ENCODE measurements at places on chromosomes 2 and 18.

DNA sequence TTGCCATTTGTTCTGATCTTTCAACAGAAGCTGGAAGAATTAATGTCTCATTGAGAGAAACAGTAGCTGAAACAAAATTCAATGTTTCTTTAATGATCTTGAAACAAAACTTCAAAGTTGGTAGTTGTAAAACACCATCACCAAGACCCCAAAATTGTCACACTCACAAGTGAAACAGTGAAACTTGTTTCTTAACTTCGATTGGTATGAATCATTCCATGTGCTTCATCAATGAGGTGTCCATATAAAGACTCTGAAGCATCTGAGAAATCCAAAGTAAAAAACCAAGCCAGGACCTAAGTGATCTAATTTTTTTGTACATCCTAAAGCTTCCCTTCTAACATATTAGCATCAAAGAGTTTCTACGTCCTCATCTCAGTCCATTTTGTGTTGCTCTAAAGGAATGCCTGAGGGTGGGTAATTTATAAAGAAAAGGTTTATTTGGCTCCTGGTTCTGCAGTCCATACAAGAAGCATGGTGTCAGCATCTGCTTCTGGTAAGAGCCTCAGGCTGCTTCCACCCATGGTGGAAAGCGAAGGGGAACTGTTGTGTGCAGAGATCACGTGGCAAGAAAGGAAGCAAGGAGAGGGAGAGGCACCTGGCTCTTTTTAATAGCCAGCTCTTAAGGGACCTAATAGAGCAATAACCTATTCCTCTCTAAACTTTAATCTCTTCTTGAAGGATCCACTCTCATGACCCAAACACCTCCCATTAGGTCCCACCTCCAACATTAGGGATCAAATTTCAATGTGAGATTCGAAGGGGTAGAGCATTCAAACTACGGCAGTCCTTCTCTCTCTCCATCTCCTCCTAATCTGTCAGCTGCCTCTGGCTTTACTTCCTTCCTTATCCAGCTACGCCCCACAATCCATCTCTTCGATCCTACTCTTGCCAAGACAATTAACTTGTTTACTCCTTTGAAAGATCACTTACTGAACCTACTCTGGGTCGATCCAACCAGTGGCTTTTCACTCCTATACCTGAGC lies 20.7 kb upstream of the TLK1 start:
- DNase-seq: no peak

DNA sequence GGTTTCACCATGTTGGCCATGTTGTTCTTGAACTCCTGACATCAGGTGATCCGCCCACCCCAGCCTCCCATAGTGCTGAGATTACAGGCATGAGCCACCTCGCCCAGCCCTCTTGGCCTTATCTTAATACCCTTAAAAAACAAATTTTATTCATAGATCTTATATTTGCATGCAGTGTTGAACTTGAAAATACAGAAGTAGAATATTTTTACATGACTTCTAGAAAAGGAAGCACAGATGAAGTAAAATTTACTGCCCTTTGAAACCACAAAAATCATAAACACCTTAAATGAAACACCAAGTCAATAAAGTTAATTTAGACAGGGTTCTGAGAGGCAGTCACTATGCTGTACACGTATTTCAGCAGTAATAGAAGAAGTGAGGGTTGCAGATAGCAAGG lies 145.7 kb downstream of the CERS6 start:
- no peak for DNase-seq

DNA sequence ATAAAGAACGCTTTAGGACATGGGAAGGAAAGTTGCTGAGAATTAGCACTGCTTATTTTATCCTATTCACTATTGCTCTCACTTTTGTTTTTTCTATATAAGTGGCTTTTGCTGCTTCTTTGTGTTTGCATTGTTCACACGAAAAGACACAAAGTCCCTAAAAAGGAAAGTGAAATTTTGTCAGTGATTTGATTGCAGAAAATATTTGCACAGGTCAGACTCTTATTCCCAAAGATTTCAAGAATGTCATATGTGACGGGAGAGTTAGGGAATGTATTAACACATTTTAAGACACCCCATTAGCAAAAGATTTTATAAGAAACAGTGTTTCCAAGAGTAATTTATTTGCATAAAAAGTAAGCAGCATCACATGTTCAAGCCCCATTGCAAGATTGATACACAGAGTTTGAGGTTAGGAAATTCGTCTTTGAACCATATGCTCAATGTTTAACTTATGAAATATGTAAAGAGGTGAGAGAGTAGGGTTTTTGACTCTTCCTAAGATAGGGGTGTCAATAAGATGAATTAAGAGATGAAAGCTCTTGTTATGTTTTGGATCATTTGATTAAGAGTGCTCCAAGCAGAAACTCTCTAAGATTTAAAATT lies 57.0 kb downstream of the CCDC102B start:
- DNase-seq: no peak

DNA sequence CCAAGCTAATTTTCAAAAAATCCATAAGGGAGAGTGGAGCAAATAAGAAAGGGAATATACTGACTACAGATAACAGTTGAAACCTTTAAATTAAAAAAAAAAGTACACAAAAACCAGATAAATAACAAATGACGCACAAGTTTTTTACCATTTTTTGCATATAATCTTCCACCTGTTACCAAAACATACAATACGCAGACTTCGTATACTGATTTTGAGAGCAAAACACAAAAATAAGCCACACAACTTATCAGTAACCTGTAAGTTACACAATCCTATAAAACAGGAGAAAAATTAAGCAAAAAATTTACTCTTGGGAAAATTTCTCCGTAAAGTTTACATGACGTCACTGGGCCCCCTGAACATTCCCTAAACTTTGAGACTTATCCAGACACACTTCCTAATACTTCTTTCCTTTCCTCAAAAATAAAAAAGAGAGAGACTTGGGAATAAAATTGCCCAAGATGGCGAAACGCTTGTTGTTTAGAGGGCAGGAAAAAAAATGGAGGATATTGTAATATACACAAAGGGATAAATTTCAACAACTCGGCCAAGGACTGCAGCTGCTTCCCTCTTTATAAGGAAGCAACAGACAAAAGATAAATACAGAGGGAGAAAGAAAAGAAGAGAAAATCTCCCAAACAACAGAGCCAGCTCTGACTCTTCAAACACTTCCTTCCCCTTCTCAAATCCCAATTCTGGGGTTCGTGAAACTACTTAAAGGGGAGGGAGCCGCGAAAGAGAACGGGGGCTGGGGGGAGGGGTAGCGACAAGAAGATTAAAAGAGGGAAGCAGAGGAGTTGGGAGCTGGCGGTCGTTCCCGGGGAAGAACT lies 1.6 kb downstream of the BAZ2B start:
- DNase-seq: no peak

- DNase-seq: peak; percentile 36
Observed at GRCh38 chr18:11246495-11247300, 97.3 kb upstream of the PIEZO2 start.

GRCh38 chr2:149972066-149972465 lies 384.5 kb upstream of the MMADHC start:
- DNase-seq: no peak

GRCh38 chr2:227228061-227228667 lies 63.7 kb downstream of the COL4A3 start:
- DNase-seq: no peak

- no peak for DNase-seq
Observed at GRCh38 chr2:120279708-120280107, 27.1 kb downstream of the RALB start.

DNA sequence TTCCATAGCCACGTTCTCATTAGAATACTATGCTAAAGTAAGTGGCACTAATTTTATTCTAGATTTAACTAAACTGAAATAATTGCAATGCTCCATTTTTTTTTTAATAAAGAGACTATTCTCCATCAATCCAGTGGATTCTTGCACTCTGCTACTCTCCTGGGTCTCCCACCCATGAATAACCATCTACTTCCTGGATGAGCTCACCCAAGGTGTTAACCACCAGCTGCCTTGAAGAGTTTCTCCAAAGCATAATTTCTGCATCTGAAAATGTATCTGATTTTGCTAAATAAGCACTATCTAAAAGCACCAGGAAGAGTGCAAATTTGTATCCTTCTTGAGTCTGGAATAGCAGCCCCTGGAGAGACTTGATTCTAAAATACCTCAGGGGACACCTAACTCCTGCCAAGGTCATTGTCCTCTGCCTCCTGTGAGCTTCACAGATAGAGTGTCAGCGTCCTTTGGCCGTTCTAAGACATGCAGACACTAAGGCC lies 41.6 kb upstream of the SH3BP4 start:
- no peak for DNase-seq

- DNase-seq: no peak
Observed at GRCh38 chr2:144372410-144373080, 147.4 kb downstream of the ZEB2 start.

- no peak for DNase-seq
Observed at GRCh38 chr2:70603066-70603465, 49.4 kb upstream of the TGFA start.

DNA sequence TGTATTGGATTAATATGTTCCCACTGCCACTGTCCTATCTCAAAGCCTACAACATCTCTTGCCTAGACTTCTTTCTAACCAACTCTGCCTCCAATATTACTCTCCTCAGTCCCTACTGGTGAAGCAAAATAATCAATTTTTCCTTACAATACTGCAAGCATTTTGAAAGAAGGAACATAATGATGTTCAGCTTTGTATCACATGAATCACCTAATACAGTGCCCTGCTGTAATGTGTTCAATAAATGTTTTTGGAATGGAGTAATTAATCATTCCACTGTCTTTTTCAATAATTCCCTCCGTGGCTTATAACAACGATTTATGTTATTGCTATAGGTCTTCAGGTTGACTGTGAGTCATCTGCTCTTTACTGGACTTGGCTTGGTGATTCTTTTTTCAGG lies 356.4 kb downstream of the TDRD15 start:
- no peak for DNase-seq

DNA sequence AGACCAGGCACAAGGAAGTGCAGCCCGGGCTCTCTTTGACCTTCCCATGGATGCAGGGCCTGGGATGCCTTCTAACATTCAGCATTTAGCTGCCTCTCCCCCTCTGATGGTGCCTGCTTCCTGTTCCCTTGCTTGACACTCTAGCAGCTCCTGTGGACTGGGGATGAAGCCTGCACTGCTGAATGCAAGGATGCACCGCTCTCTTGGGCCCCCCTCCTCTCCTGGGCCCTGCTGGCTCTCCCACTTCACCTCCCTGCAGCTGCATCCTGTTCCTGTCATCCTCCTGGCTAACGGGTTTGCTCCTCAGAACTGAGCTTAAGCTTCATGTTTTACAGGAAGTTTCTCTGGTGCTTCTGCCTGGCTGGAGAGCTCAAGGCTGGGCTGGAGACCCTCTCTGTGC lies 254.1 kb downstream of the TSN start:
- DNase-seq: no peak

DNA sequence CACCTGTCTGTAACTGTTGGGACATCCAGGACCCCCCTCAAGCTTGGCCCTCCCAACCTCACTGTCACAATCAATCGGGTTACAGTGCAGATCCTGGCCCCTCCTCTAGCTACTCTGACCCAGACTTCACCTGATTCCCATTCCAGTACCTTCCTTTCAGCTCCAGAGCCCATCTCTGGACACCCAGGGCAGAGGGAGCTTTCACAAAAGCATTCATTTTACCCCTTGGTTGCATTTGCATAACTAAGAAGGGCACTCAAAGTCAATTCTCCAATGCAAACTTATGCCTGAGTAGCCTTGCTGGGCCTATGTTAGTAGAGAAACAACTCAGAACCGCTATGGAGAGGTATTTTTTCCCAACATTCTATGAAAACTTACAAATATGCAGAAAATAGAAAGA lies 7.4 kb downstream of the ZAP70 start:
- DNase-seq: no peak

DNA sequence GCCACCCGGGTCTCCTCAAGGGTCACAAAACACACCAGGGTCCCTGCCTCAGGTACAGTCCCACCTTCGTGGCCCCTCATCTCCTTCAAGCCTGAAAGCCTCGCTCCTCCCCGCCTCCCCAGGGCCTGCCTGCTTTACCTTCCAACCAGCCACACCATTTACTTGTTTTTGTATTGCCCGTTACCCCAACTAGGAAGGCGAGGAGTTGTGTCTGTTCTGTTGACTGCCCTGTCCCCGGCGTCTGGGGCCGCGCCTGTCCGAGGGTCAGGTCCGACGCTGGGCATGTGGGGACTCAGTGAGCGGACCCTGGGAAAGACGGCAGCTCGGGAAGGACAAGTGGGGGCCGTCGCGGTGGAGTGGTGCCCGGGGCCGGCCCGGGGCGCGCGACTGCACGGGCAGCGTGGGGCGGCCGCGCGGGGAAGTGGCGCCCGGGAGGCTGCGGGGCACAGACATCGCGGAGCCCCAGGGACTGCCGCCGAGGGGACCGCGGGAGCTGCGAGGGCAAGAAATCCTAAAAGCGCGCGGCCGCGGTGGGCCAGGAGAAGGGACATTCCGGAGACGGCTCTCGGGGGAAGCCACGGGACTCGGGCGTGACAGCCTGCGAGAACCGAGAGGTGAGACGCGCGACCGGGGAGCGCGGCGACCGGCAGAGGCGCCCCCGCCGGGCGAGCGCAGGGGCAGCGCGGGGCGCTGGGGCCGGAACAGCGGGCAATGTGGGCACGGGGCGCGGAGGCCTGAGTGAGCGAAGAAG lies 797 bp upstream of the GRHL1 start:
- DNase-seq: no peak

DNA sequence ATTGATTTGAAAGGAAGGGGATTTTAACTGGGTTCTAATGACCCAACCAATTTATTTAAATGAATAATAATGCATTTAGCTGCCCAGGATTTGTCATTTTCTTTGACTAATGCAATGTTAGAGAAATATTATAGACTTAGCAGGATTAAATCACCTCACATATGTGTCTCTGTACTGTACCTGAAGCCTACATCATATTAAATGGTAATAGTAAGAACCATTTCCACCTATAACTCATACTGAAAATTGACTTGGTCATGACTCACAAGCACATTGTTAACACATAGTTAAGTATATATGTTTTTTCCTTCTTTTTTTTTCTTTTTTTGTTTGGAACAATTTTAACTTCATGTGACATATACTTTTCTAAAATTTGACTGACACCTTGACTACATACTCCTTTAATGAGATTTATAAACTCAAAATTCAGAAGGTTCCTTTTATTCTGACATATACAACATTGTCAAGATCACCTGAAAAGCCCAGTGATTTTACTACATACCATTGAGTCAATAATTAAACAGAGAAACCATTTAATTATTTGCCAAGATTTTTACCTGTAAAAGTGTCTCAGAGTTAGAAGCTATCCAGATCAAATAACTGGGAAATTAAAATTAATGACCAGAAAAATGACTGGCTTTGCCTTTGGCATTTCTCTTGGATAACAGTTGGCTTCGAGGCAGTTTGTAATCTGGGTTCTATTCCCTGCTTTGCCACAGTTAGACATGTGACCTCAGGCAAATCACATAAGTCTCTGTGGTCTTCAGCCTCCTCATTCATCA lies 58.8 kb upstream of the CDC42EP3 start:
- no peak for DNase-seq

- DNase-seq: no peak
Observed at GRCh38 chr2:210366675-210367080, 51.7 kb upstream of the MYL1 start.
